Fibroblast of gingiva (primary cell): ENCODE measurements at places on chromosomes 2 and 18.

DNA sequence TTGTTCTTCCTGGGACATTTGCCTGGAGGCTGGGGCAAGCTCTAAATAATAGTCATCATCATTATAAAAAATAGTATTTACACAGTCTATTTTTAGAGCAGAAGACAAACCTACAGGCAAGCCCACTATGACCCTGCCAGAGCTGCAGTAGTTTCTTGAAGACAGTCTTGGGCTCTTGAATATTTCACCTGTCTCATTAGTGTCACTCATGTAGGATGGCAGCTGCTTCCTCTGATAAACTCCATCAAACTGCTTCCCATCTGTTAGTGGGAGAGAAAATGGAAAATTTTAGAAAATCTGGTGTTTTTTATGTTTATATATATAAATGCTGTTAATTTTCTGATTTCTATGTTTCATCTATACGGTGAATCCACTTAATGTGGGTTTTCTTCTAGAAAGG lies 8.5 kb upstream of the CYRIA start:
- DNase-seq, result no peak

DNA sequence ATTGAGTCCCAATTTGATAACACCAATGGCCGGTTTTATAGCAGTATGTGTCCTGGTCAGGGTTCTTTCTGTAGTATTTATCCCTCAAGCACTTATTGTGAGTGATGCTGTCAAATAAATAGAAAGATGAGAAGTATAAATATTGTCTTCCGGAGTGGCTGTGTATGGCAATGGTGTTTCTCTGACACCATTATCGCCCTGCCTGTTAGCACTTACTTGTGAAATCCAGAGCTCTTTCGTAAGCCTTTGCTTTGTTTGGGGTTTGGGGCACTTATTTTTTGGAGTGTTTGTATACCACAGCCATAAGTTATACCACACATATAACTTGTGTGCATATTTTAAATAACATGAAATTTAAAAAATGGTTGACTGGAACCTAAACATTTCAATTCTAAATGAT lies 29.3 kb downstream of the CD8B2 start:
- no peak for DNase-seq

GRCh38 chr2:203739351-203739750 lies 32.9 kb downstream of the CD28 start:
- DNase-seq, result no peak

- no peak for DNase-seq
These were observed 18.5 kb downstream of the CCDC138 start for GRCh38 chr2:108805032-108805431.

GRCh38 chr2:65473045-65473444 lies 40.6 kb upstream of the SPRED2 start:
- no peak for DNase-seq

DNA sequence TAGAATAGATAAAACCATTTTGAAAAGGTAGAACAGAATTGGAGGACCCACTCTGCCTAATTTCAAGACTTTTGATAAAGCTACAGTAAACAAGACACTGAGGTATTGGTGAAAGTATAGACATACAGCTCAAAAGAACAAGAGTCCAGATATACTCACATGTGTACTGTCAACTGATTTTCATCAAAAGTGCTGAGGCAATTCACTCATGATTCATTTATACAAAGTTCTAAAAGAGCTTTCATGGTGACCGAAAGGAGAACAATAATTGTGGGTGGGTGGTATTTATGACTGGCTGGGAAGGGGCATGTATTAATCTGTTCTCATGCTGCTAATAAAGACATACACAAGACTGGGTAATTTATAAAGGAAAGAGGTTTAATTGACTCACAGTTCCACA lies 7.3 kb downstream of the MAP4K3 start:
- no peak for DNase-seq
